ENCODE measurements at places on chromosomes 3 and 15.

- no peak for DNase-seq
Measured at GRCh38 chr15:52104532-52105004, 8.0 kb downstream of the BCL2L10 start.

- peak; percentile 11 for DNase-seq
Measured at GRCh38 chr3:23055733-23056376, 147.3 kb upstream of the UBE2E2 start.

DNA sequence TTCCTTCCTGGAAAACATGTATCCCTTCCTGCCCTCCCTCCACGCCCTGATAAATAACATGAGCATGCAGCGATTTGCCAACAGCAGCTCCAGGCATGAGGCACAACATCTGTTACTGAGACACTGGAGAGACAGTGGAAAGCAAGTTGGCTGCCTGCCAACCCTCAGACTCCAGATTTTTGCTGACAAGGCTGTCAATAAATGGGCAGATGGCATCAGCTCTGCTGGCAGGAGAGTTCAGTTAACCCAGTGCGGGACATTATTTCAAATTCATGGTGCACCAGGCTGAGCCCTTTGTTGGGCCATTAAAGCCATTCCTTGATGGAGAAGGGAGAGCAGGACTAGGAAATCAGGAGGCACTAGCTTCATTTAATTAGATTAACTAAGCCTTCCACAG, 293.3 kb downstream of the MEX3B start:
- DNase-seq, result no peak

GRCh38 chr3:84209474-84209873, 749.3 kb upstream of the CADM2 start:
- DNase-seq, result no peak

DNA sequence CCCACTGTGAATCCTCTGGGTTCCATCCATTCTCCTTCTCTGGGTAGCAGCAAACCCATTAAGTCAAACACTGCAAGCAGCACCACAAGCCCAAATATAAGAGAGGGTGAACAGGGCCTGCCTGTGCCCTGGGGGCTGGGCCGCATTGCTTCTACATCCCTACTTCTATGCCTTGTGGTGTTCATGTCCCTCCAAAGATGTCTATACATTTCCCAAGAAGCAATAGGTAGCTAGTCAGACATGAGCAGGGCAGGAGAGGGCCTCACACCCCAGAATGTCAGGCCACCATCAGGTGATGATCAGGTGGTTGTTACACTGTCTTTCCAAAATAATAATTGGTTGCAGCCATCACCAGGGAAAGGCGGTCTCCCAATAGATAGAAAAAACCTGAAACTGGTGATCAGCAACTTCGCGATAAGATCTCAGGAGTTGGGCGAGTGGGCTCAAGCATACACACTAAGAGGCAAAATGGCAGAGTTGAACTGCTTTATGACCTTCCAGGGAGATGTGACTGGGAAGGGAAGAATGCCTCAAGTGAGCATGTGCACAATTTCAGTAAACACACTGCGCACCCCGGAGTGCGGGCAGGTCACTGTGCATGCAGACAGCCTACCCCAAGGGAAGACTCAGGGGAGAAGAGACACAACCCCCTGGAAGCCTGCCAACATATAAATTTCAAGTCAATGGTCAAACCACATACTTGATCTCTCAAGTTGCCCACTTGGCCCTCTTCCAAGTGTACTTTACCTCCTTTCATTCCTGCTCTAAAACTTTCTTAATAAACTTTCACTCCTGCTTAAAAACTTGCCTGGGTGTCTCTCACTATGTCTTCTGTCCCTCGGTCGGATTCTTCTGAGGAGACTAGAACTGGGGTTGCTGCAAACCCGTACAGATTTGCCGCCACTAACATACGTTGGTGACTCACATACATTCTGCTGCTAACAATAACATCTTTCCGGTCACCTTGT, 39.9 kb downstream of the KLF15 start:
- no peak for DNase-seq

GRCh38 chr15:67495585-67495984, 25.3 kb upstream of the C15orf61 start:
- DNase-seq, result no peak

Measured in SW 1271 (cell line).